Neural cell (in vitro differentiated cells): ENCODE measurements at places on chromosomes 4 and X. TPM values are rescaled to one million over a fixed set of nuclear protein-coding genes. Genes with fewer than 3 reads are reported as not detected.

Gene INTU
- 14.0 and 15.7 TPM in 2 replicates for polyA plus RNA-seq

Gene XAGE2
- polyA plus RNA-seq = not detected in 2 replicates

Gene DDX53
- not detected in 2 replicates for polyA plus RNA-seq

Gene MAGEC1
- not detected in 2 replicates for polyA plus RNA-seq

Gene DCUN1D4
- 107 and 130 TPM in 2 replicates for polyA plus RNA-seq

Gene HMX1
- polyA plus RNA-seq = 0.89 and 1.1 TPM in 2 replicates

Gene LNX1
- 3.4 and 8.8 TPM in 2 replicates for polyA plus RNA-seq

Gene ZNF718
- 11.4 and 12.8 TPM in 2 replicates for polyA plus RNA-seq

Gene TMSB15B
- polyA plus RNA-seq = 128 and 133 TPM in 2 replicates

Gene RS1
- polyA plus RNA-seq = not detected in 2 replicates

Gene MAGEA2B
- polyA plus RNA-seq = 4.5 and 5.3 TPM in 2 replicates

Gene EDA
- 1.1 and 1.3 TPM in 2 replicates for polyA plus RNA-seq

Gene GABRQ
- polyA plus RNA-seq = 1.0 and 1.2 TPM in 2 replicates

Gene LRRC66
- polyA plus RNA-seq = 0.45 and 1.2 TPM in 2 replicates

Gene NR3C2
- 0.06 and 0.12 TPM in 2 replicates for polyA plus RNA-seq

Gene MAGEA9B
- not detected in 2 replicates for polyA plus RNA-seq

Gene NSG1
- polyA plus RNA-seq = 847 and 921 TPM in 2 replicates

Gene COL4A6
- 1.6 and 3.1 TPM in 2 replicates for polyA plus RNA-seq

Gene AMER1
- 3.1 and 4.0 TPM in 2 replicates for polyA plus RNA-seq

Gene TEX13A
- not detected in 2 replicates for polyA plus RNA-seq

Gene TRIM75
- polyA plus RNA-seq = not detected in 2 replicates

Gene PABPC1L2A
- polyA plus RNA-seq = 0.38 and 0.56 TPM in 2 replicates

Gene SMARCAD1
- 118 and 129 TPM in 2 replicates for polyA plus RNA-seq

Gene CPZ
- not detected in 2 replicates for polyA plus RNA-seq

Gene POU3F4
- 4.4 and 4.9 TPM in 2 replicates for polyA plus RNA-seq

Gene GAB3
- 0.06 TPM in 1 of 2 replicates, not detected in the other for polyA plus RNA-seq
